ENCODE measurements at places on chromosomes 1 and 21.
A peak's percentile ranks its signal among the peaks of the same experiment; 100 is the strongest.

- no peaks in the 10 kb centered on the region for H3K4me1 ChIP-seq
- no peak for DNase-seq
- no peak overlapping the region for H3K4me3 ChIP-seq
- peaks cover 21% of the 10 kb centered on the region for H3K27me3 ChIP-seq
Observed at GRCh38 chr1:160114085-160114484, 1.5 kb upstream of the ATP1A2 start.

DNA sequence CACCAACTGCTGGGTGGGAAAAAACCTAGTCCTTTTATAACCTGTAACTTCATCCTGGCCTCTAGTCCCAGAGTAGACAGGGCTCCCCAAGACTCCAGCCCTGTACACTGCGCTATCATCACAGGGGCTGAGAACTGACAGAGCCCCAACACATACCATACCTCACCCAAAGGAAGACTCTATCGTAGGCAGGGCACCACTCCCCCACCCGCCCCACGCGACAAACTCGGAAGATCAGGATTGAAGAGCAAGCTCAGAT, 15.8 kb downstream of the INPP5B start:
- H3K27me3 ChIP-seq = no peaks in the 10 kb centered on the region
- no peak for DNase-seq
- peak overlapping the region; percentile 46 for H3K27ac ChIP-seq
- peak overlapping the region; percentile 93 for H3K4me3 ChIP-seq

DNA sequence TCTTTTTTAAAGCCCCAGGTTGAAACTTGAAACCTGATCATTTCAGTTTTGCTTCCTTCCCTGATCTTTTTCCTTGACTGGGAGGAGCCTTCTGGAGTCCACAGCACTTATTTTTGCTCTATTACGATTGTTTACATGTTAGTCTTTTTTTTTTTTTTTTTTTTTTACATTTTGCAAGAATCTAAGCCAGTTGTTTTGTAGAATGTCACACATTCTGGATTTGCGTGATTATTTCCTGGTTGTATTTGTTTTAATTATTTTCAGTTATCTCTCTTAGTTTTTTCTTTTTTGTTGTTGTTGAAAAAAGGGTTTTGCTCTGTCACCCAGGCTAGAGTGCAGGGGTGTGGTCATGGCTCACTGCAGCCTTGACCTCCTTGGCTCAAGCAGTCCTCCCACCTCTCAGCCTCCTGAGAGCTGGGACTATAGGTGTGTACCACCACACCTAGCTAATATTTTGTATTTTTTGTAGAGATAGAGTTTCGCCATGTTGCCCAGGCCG, 32.8 kb downstream of the OSBPL9 start:
- H3K27me3 ChIP-seq = no peaks in the 10 kb centered on the region
- H3K4me1 ChIP-seq = no peaks in the 10 kb centered on the region
- DNase-seq = no peak
- peaks cover 9% of the 10 kb centered on the region for H3K36me3 ChIP-seq

GRCh38 chr1:61828805-61829204, 86.5 kb downstream of the PATJ start:
- no peaks in the 10 kb centered on the region for H3K4me1 ChIP-seq
- no peak for DNase-seq
- no peak overlapping the region for H3K4me3 ChIP-seq
- H3K36me3 ChIP-seq = peaks cover 37% of the 10 kb centered on the region

- no peaks in the 10 kb centered on the region for H3K36me3 ChIP-seq
- no peaks in the 10 kb centered on the region for H3K4me1 ChIP-seq
- no peak overlapping the region for H3K4me3 ChIP-seq
- H3K27me3 ChIP-seq = no peaks in the 10 kb centered on the region
- no peak overlapping the region for H3K27ac ChIP-seq
Observed at GRCh38 chr1:181453541-181454201, 29.6 kb upstream of the CACNA1E start.

- H3K4me3 ChIP-seq = no peak overlapping the region
- no peaks in the 10 kb centered on the region for H3K4me1 ChIP-seq
- H3K27me3 ChIP-seq = no peaks in the 10 kb centered on the region
- H3K36me3 ChIP-seq = no peaks in the 10 kb centered on the region
- no peak for DNase-seq
- H3K27ac ChIP-seq = no peak overlapping the region
Observed at GRCh38 chr1:66012106-66012784, 219.6 kb downstream of the PDE4B start.

GRCh38 chr21:45277101-45278045, 10.3 kb downstream of the POFUT2 start:
- H3K36me3 ChIP-seq = peaks cover 83% of the 10 kb centered on the region
- DNase-seq = peak; percentile 30
- no peak overlapping the region for H3K27ac ChIP-seq
- H3K4me3 ChIP-seq = no peak overlapping the region
- no peaks in the 10 kb centered on the region for H3K27me3 ChIP-seq

- peaks cover 78% of the 10 kb centered on the region for H3K4me1 ChIP-seq
- H3K27me3 ChIP-seq = no peaks in the 10 kb centered on the region
- no peak for DNase-seq
- no peak overlapping the region for H3K4me3 ChIP-seq
- H3K36me3 ChIP-seq = peaks cover 64% of the 10 kb centered on the region
Observed at GRCh38 chr1:154349121-154349520, 23.8 kb downstream of the ATP8B2 start.

GRCh38 chr1:209207126-209207700, 376.3 kb upstream of the CAMK1G start:
- peaks cover 25% of the 10 kb centered on the region for H3K27me3 ChIP-seq
- DNase-seq = no peak
- no peaks in the 10 kb centered on the region for H3K36me3 ChIP-seq
- H3K4me1 ChIP-seq = peaks cover 5% of the 10 kb centered on the region
- no peak overlapping the region for H3K27ac ChIP-seq

Measured in CD4-positive, alpha-beta T cell (primary cell).